DMS 273 treated with DMSO at 0.1 percent for 48 hours (cell line): ENCODE measurements at places on chromosomes 3 and 15.
A peak's percentile ranks its signal among the peaks of the same experiment; 100 is the strongest.

GRCh38 chr15:68697711-68698690 is 119.2 kb downstream of the CORO2B start:
- no peak for DNase-seq

GRCh38 chr3:113163152-113163551 is 48.2 kb upstream of the BOC start:
- peak; percentile 23 for DNase-seq

GRCh38 chr3:197970588-197970987 is 10.6 kb downstream of the LMLN start:
- DNase-seq = no peak

DNA sequence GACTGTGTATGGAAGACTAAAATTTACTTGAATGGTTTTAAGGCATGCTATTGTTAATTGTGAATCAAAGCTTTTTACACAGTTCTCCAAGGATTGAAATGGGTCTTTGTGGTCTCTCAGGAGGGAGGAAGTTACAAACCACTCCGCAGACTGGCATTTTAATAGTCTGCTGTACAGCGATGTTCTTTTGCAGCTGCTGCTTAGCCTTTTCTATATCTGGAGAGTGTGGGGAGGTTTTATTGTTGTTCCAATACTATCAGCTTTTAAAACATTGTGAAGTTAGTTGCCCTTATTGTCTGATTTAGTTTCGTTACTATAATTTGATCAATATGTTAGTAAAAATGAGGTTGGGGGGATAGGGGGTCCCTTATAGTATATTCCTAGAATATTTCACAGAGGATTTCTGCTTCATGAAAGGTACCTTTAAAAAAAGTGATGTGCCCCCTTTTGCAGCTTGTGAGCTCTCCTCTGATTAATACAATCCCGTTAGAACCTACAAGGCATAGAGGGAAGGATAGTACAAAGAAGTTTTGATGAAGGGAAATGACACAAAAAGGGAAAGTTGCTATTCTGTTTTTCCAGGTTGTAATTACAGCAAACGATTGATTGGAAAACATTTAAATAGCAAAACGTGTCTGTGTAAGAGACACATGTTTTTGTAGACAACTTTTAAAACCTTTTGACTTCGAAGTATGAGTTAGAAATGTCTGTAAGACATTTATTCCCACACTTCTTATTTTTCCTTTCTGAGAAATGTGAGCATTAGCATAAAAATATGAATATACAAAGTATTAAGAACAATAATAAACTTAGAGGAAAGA is 158.3 kb upstream of the CGNL1 start:
- DNase-seq = no peak

DNA sequence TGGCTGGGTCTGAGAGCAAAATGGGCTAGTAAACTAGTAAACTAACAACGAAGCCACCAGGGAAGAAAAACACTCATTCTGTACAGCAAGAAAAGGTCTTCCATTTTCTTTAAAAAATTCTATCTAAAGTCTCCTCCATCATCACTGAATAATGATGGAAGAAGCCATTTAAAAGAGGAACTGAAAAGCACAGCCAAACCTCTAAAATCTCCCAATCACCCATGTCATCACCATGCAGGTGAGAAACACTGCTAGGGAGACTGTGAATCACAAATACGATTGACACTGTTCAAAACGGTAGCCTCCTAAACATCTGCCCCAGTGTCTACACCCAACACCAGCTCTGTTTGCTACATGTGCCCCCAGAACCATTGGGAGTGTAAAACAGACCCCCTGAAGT is 140.4 kb downstream of the RORA start:
- no peak for DNase-seq

DNA sequence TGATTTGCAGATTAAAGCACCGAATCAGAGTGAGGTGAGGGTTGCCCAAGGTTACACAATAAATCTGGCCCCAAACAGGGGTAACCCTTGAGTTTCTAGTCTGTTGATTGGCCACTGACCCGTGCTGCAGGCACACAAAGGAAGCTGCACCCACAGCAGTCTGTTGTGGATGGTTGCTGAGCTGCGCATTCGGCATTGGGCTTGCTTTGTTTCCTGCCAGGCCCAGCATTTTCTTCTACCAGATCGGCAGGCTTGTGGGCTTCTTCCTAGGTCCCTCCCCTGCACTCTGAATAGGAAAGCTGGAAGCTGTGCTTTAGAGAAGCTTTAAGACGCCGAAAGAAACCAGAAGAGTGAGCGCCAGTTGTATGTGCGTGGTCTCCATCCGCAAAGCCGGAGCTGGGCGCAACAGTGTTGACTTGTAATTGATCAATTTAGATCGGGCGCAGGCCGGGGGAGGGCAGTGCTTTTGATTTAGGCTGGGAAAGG is 12.1 kb downstream of the B3GNT5 start:
- DNase-seq = no peak

DNA sequence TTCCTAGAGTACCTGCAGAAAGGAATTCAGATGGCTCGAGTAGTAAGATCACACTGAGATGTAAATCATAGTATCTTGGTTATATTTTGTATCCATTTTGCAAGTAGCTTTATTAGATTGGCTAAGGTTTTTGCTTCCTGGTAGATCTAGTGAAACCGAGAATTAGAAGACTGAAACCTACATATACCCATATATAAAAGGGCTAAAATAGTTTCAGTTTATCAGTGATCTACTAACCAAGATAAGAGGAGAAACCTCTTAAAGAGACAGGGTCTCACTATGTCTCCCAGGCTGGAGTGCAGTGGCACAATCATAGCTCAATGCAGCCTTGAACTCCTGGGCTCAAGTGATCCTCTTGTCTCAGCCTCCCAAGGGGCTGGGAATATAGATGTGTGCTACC is 135.3 kb downstream of the PCCB start:
- no peak for DNase-seq

GRCh38 chr3:82618594-82618993 is 857.1 kb upstream of the GBE1 start:
- DNase-seq = no peak

- DNase-seq = no peak
Measured at GRCh38 chr3:930866-931265, 162.0 kb upstream of the CNTN6 start.

DNA sequence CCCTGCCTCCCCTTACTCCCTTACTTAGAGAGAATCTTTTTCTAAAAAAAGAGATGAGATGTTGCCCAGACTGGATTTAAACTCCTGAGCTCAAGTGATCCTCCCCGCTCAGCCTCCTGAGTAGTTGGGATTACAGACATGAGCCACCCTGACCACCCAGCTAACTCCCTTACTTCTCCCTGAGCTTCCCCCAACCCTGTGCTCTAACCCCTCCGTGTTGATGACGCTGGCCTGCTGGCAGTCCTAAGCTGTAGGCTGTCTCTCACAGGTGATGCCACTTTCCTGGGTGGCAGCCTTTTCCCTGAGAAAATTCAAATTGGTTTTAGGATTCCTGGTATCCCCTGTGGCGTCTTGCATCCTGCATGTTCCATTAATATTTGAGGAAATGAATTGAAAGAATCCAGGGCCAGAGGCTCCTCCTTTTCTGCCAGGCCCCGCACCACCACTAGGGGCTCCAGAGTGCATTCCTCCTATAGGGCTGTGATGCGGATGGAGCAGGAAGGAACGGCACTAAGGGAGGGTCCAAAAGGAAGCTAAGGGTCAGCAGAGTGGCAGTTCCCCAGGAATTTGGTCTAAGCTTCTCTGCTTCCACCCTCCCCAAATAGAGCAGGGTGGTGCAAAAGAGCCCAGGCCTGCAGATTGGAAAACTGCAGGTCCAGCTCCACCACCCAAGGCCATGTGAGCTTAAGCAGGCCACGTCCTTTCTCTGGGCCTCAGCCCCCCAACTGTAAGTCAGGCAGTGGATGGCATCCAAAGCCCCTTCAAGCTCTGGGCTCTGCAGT is 101.1 kb downstream of the DAPK2 start:
- DNase-seq = peak; percentile 5

GRCh38 chr3:33926998-33927605 is 128.7 kb downstream of the PDCD6IP start:
- DNase-seq = no peak

- no peak for DNase-seq
Measured at GRCh38 chr15:63436341-63436740, 54.7 kb upstream of the CA12 start.

DNA sequence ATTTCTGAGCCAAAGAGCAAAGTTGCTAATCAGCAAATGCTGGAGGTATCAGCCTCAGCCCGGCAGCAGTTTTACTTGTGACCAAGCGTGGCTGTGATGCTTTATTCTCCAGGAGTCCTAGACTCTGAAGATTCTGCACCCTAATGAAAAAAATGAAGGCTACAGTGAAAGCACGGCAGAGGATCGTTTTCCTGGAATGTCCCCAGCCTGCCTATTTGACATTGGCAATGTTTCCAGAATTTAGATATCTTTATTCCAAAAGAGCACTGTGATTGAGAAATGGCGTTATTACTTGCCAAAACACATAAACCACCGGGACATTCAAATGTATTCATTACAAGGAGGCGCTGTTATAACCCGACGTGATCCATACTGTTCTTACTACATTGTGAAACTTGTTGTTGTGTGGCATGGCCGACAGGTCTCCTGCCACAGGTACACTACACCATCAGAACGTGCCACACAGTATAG is 263.8 kb downstream of the SLCO3A1 start:
- no peak for DNase-seq

GRCh38 chr3:194782698-194783404 is 97.2 kb downstream of the FAM43A start:
- no peak for DNase-seq

DNA sequence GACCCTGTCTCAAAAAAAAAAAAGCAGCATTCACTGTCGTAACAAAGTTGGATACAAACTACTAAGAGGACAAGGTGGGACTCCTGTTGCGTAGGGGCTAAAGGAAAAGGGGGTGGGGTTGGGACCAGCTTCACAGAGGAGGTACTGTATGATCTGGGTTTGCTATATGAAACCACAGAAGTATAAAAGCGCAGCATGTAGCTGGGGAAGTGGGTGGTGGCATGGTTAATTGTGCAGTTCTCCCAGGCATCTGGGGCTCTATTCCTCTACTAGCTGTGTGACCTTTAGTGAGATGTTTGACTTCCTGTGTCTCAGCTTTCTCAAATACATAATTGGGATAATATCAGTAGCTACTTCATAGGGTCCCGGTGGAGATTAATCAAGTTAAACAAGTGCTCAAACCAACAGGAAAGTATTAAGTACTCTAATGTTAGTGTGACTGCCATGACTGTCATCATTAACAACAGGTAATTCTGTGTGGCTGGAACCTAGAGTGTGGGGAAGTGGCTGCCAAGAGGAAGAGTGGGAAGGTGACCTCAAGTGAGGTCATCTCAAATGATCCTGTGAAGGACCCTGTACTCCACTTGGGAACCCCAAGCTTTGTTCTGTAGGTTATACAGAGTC is 11.5 kb downstream of the PARP16 start:
- no peak for DNase-seq
